ENCODE measurements at places on chromosomes 1 and 21.

- no peak for DNase-seq
These were observed 642.7 kb downstream of the NPHP4 start for GRCh38 chr1:5349526-5349925.

DNA sequence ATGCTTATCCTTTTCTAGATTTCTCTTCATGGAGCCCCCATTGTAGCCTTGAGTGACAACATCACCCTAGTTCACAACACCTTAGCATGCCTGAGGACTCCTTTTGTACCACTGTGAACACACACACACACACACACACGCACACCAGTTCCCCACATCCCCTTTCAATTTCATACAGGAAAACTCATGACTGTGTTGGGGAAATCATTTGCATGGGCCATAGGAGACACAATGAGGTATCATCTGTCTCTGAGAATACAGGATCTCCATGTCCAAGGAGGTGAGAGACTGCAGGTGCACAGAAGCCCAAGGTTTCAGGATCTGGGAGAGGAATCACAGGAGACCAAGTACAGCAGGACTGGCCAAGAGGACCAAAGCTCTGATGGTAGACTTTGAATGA lies 119.7 kb downstream of the TPTE start:
- DNase-seq: no peak

GRCh38 chr1:220182656-220183055 lies 88.7 kb downstream of the IARS2 start:
- no peak for DNase-seq

DNA sequence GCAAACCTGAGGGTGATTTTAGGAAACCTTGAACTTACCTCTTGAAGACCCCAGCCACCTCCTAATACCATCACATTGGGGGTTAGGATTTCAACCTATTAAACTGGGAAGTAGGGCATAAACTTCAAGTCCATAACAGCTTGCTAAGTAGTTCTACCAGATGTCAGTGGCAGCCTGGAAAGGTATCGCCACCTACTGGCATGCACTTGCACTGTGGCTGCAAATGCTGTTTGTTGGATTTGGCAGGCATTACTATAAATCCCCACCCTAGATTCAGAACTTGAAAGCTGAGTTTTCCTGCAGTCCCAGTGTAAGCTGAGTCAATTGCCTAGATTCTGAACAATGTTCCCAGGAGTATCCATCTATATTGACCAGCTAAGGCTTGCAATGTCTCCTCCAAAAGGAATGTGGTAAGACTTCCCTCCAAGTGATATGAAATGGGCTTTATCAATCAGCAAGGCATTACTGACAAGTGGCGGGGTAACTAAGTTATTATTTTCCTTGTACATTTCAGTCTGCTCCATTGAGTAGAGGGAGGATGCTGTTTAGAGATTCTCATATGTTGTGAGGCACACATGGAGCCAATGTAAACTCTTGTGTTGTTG lies 474.5 kb downstream of the PTPRC start:
- peak; percentile 80 for DNase-seq

GRCh38 chr1:54027848-54028247 lies 9.9 kb upstream of the LDLRAD1 start:
- DNase-seq: no peak

- DNase-seq: no peak
These were observed 126.6 kb upstream of the BEND5 start for GRCh38 chr1:48903291-48903690.

GRCh38 chr1:113128116-113128515 lies 55.1 kb downstream of the LRIG2 start:
- DNase-seq: no peak

- peak; percentile 97 for DNase-seq
These were observed at the start of gene RGS4 for GRCh38 chr1:163069142-163069541. RGS4 (plus strand) TSS chr1:163069361; CDS start chr1:163069485, 124 bp downstream.

- DNase-seq: peak; percentile 99
These were observed 14.1 kb upstream of the DEGS1 start for GRCh38 chr1:224168859-224169380.

GRCh38 chr1:6569033-6569432 lies 10.8 kb upstream of the ZBTB48 start:
- no peak for DNase-seq

GRCh38 chr1:213998785-213999184 lies 11.0 kb downstream of the PROX1 start:
- DNase-seq: no peak
